ENCODE measurements at places on chromosomes 4 and X.

GRCh38 chr4:52957220-52957686, 95.1 kb downstream of the RASL11B start:
- no peak for DNase-seq

DNA sequence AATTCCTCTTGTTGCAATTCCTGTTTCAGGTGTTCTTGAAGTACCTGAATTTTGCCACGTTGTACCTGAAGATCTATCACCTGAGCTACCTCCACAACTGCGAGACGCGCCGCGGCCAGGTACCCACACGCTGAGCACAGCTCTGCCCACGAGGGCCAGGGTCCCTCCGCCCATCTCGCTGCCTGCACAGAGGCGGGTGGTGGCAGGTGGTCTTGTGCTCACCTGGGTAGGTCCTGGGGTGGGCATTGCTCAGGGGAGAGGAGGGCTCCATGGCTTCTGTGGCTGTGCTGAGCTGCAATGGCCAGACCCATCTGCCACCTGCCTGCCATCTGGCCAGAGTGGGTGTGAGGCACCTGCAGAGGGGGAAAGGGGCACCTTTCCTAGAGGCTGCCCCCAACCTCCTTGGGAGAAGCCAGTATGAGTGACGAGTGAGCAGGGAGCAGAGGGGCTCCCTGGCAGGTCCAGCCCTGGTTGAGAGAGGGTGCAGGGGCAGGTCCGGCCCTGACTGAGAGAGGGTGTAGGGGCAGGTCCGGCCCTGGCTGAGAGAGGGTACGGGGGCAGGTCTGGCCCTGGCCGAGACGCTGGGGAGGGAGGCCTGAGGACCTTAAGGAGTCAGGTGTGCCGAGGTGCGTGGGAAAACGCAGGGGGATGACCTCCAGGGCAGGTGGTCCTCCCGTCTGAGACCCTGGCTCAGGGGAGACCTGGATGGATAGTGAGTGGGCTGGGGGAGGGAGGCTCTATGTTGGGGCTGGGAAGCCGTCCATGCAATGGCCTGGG, 10.7 kb downstream of the PDE6B start:
- DNase-seq = no peak

DNA sequence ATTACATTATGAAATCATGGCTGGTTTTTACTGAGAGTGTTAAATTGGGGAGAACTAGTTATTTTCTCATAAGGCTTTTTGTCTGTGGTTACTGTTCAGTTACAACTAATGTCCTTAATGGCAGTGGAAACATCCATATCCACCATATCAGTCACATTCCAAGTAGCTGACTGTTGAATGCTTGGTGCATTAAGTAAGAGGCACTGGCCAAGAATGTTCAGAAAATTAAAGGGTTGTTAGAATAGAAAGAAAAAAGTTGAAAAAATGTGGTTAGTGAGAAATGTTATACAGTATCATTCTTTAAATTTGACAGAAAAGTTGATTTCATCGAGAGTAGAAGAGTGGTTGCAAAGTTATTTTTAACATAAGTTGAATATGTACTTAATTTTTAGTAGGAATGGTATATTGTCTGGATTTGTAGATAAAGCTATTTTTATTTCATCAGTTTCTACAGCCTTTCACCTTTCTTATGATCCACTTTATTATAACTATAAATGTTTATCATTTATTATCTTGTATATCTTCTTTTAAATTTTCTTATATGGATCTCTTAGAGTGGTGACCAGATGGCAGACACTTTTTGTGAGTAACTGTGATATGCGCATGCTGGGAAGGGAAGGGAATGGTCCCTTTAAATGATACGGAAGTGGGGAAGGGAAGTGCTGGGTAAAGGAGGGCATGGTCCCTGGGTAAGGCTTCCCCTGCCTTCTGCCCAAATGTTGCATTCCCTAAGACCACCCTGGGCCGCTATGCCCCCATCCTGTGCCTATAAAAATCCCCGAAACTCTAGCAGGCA, 2407.1 kb downstream of the ARAP2 start:
- no peak for DNase-seq

- no peak for DNase-seq
Observed at GRCh38 chr4:176308441-176308840, 11.3 kb upstream of the SPCS3 start.
